Activated CD8-positive, alpha-beta memory T cell treated with anti-CD3 and anti-CD28 coated beads, Interleukin-2, amount 10 ng/mL, durations not matched to agents 7 days and 5 days (primary cell): ENCODE measurements at places on chromosomes 11 and 22. TPM values are rescaled to one million over a fixed set of nuclear protein-coding genes. Genes with fewer than 3 reads are reported as not detected.

PRG3 gene
- not detected for total RNA-seq

RPS6KA4 gene
- total RNA-seq = 41.9 TPM

SIK2 gene
- 7.9 TPM for total RNA-seq

GNAZ gene
- 0.12 TPM for total RNA-seq

CABP7 gene
- not detected for total RNA-seq

GLYATL2 gene
- not detected for total RNA-seq

NOL12 gene
- total RNA-seq = 53.3 TPM

C11orf16 gene
- total RNA-seq = not detected

CCDC188 gene
- not detected for total RNA-seq

SERPING1 gene
- not detected for total RNA-seq

KCNK4 gene
- total RNA-seq = not detected

HEPHL1 gene
- total RNA-seq = not detected

SPON1 gene
- total RNA-seq = not detected

PLA2G3 gene
- not detected for total RNA-seq

TEF gene
- total RNA-seq = 1.4 TPM

OLFML1 gene
- not detected for total RNA-seq

CD3E gene
- total RNA-seq = 535 TPM

ME3 gene
- 0.79 TPM for total RNA-seq

PRRG4 gene
- 1.9 TPM for total RNA-seq

TENM4 gene
- total RNA-seq = not detected

RRM1 gene
- total RNA-seq = 169 TPM

ABTB2 gene
- total RNA-seq = 16.8 TPM
